HTR-8/SVneo (cell line): ENCODE measurements at places on chromosomes 12 and 14.
A peak's percentile ranks its signal among the peaks of the same experiment; 100 is the strongest.

DNA sequence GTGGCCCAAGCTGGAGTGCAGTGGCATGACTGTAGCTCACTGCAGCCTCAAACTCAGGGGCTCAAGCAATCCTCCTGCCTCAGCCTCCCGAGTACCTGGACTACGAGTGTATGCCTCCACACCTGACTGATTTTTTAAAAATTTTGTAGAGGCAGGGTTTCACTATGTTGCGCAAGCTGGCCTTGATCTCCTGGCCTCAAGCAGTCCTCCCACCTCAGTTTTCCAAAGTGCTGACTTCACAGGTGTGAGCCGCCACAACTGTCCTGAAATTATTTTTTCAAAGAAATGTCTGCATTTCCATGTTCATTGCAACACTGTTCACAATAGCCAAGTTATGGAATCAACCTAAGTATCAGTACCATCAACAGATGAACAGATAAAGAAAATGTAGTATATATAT lies 111.4 kb downstream of the FOXA1 start:
- no peak for DNase-seq

- DNase-seq: no peak
These were observed 15.6 kb downstream of the SYNE3 start for GRCh38 chr14:95500772-95501401.

GRCh38 chr12:8629486-8630033 lies 16.9 kb upstream of the AICDA start:
- DNase-seq: no peak

GRCh38 chr12:48446161-48446776 lies 26.1 kb upstream of the ANP32D start:
- no peak for DNase-seq

DNA sequence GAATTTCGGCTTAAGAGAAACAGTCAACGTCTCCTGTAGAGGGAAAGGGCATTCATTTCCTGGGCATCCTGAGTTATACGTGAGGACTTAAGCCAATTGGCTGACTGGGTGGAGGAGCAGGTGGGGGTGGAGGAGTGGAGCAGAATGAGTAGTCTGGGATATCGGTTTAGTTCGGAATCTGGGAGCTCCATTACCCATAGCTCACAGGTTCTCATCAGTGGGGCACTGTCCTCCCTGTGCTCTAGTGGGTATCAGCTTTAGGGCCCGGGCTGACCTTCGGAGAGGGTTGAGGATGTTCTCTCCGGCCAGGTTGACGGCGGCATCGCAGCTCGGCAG lies 704 bp downstream of the SDR39U1 start:
- DNase-seq: peak; percentile 21
